ENCODE measurements at places on chromosomes 4 and X.

- no peak for DNase-seq
Observed at GRCh38 chr4:40173470-40173875, 23.4 kb upstream of the RHOH start.

DNA sequence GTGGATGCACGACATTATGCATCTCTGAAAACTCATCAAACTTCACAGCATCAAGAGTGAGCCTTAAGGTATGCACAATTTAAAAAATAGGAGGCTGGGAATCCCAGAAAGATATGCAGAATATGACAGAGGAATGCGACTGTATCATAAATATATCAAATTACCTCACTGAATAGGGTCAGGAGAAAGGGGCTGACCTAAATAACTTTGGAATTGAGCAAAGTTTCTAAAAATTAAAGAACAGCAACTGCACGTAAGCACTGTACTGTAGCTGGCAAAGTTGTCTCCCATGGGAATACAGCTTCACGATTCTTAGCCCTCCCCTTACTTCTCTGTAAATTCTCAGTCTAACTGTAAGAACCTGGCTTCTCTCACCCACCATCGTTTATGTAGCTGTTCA lies 397.4 kb upstream of the ZFP42 start:
- peak; percentile 24 for DNase-seq

GRCh38 chr4:143023239-143023918 lies 161.3 kb upstream of the USP38 start:
- DNase-seq: no peak

DNA sequence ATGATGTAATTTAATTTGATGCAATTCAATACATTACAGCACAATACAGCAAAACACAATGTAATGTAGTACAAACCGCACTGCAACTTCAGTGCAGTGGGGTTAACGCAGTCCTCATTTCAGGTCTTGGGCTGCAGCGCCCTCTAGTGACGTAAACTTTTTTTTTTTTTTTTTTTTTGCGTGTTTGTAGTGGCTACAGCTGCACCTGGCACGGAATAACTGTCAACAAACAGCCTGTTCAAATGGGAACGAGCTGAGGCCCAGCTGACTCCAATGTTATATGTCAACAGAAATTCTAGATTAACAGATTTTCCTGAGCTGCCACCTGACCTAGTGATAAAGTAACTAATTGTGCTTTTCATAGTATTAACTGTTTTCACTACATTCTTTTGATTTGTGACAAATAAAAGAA lies 33.5 kb upstream of the RASSF6 start:
- peak; percentile 74 for DNase-seq

DNA sequence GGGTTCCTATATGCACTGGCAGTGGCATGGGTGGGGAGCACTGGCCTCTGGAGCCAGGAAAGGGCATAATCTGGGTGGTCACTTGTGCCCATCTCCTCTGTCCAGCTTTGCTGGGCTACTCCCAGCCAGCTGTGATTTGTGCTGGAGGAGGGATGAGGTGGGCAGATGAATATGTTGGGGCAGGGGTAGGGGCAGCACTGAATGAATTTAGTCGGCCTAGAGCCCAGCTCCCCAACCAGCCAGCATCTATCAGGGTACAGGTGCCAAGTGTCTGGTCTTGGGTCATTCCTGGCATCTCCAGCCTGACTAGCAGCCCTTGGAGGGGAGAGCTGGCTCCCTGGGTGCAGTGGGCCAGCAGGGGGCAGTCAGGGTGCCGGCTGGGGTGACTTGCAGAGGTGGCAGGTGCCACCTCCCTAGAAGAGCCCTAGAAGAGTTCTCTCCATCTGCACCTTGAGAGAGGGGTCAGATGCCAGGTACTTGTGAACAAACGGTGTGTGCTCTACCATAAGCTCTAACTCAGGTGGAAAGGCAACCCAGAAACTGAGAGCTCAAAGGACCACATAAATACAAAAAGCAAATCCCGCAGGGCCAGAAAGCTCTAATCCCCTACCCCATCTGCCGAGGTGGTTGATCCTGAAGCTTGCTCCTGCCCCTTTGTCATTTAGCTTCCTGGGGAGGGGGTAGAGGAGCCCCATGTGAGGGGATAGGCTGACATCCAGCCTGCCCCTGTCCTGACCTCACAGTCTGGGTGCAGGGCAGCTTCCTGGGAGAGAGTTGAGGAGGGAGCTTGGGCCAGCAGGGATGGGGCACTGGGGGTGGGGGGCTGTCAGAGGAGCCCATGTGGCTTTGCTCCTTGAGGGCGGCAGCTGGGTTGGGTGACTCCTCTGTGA lies 2.2 kb downstream of the SORCS2 start:
- no peak for DNase-seq

DNA sequence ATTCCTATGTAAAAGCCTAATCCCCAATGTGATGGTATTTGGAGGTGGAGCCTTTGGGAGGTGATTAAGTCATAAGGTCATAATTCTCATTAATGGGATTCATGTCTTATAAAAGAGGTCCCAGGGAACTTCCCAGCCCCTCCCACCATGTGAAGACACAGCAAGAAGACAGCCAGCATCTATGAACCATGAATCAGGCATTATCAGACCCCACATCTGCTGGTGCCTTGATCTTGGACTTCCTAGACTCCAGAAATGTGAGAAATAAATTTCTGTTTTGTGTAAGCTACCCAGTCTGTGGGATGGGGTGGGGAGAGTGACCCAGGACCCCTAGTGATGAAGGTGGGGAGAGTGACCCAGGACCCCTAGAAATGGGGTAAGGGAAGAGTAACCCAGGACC lies 6.1 kb upstream of the DAPP1 start:
- DNase-seq: no peak

DNA sequence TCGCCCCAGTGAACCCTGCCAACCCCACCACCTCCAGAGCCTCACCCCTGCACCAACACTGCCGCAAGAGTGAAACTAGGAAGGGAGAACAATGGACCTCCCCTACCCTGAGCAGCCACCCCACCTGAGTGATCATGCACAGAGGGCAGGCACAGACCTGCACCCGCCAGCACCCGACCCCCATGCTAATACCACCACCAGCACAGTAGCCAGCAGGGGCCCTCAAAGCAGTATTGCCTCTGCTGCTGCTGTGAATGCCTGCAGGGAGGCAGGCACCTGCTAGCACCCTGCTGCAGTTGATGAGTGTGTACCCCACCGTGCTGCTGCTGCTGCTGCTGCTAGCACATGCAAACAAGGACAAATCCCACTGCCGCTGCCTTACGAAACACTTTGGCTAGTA lies 100.1 kb downstream of the RAB28 start:
- DNase-seq: no peak

DNA sequence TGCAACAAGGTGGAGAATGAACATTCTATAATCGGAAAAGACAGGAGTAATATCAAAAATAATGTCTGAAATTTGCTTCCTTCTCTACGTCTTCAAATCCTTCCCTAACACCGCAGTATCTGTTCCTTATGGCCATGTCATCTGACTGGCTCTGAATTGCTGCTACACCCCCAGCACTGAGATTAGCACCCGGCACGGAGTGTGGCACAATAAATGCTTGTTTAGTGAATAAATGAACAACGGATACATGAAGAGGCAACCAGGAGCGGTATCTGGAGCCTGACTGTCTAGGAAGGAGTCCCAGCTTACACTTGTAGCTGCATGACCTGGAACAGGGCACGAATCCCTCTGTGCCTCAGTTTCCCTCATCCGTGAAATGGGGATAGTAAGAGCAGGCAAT lies 164.3 kb downstream of the AFAP1 start:
- DNase-seq: no peak

- DNase-seq: no peak
Observed at GRCh38 chrX:111338095-111338698, 67.9 kb upstream of the CAPN6 start.

- peak; percentile 36 for DNase-seq
Observed at GRCh38 chr4:39525822-39526690, 1.2 kb downstream of the UGDH start.

DNA sequence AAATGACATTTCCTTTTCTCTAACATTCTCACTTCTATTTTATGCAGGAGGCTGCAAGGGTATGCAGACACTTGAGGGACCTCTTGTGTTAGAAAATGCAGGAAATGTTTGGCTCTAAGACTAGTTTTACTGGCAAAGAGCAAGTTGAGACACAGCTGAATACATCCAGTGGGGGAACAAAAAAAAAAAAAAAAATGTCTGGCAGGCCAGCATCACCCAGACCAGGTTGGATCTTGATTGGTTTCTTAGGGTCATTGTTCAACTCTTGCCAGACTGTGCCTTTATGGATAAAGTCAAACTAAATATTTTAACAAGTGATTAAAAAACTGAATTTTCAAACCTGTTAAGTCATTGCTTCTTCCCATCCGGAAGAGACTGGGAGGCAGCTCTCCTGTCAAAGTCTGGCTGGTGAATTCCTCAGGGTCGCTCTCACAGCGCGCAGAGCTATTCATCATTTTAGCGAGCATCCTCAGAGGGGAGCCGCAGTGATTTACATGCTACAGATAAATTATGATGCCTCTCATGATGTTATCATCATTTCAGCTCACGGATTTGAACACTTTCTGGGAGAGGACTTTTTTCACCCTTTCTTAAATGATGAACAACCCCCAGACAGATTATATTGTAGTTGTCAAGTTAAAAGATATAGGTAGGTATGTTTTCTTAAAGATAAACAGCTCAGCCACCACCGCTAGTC lies 23.6 kb upstream of the PACRGL start:
- DNase-seq: no peak
